Epithelial cell of umbilical artery (primary cell): ENCODE measurements at places on chromosomes 6 and 20. TPM values are rescaled to one million over a fixed set of nuclear protein-coding genes. Genes with fewer than 3 reads are reported as not detected.

Gene PRKN
- 0.15 and 0.97 TPM in 2 replicates for total RNA-seq

Gene OPRM1
- total RNA-seq, result not detected in 2 replicates

Gene FOXS1
- total RNA-seq, result not detected in 2 replicates

Gene TP53INP2
- total RNA-seq, result 3.0 and 4.5 TPM in 2 replicates

Gene DACT2
- not detected in 2 replicates for total RNA-seq

Gene FAXC
- total RNA-seq, result 1.1 and 2.6 TPM in 2 replicates

Gene CDH26
- 0.32 TPM in 1 of 2 replicates, not detected in the other for total RNA-seq

Gene NAPB
- total RNA-seq, result 2.9 and 17.2 TPM in 2 replicates

Gene SLC2A4RG
- 9.1 and 10.4 TPM in 2 replicates for total RNA-seq

Gene LPA
- total RNA-seq, result not detected in 2 replicates

Gene PNLDC1
- total RNA-seq, result 0.30 and 0.32 TPM in 2 replicates

Gene OOEP
- total RNA-seq, result not detected in 2 replicates

Gene IP6K3
- not detected in 2 replicates for total RNA-seq

Gene HLA-DMA
- total RNA-seq, result 0.32 and 2.1 TPM in 2 replicates

Gene PAK5
- total RNA-seq, result not detected in 2 replicates

Gene POU5F1
- not detected in 2 replicates for total RNA-seq

Gene BTNL2
- not detected in 2 replicates for total RNA-seq

Gene LAMA2
- 42.9 and 43.3 TPM in 2 replicates for total RNA-seq

Gene CEP43
- total RNA-seq, result 12.3 and 21.4 TPM in 2 replicates

Gene RNF8
- total RNA-seq, result 35.7 and 38.3 TPM in 2 replicates

Gene GHRH
- not detected in 2 replicates for total RNA-seq

Gene TREM2
- total RNA-seq, result not detected in 2 replicates

Gene IFT52
- 37.7 and 43.9 TPM in 2 replicates for total RNA-seq

Gene RHAG
- not detected in 2 replicates for total RNA-seq

Gene TMC2
- total RNA-seq, result not detected in 2 replicates

Gene SIGLEC1
- not detected in 2 replicates for total RNA-seq

Gene TBX18
- 13.0 and 31.5 TPM in 2 replicates for total RNA-seq

Gene OR2J3
- not detected in 2 replicates for total RNA-seq

Gene SLC18B1
- 10.1 and 15.7 TPM in 2 replicates for total RNA-seq
